ENCODE measurements at places on chromosomes 12 and 14.
A peak's percentile ranks its signal among the peaks of the same experiment; 100 is the strongest.

DNA sequence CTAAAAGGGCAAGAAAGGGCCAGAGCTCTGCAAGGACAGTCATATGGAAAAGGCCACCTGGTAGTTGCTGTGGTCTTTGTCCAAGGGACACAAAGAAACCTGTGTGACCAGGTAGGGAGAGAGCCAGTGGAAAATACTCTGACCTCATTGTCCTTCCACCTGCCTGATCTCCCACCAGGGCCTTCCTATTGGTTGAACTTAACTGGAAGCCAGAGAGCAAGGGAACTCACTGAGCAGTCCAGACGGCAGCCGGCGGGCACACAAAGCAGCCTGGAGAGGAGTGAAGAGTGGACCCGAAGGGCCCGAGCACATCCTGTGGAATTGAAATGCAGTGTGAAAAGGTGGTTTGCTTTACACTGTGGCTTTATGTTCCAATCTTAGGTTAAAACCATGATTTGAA lies 120.7 kb downstream of the SLC25A21 start:
- ATAC-seq = no peak

DNA sequence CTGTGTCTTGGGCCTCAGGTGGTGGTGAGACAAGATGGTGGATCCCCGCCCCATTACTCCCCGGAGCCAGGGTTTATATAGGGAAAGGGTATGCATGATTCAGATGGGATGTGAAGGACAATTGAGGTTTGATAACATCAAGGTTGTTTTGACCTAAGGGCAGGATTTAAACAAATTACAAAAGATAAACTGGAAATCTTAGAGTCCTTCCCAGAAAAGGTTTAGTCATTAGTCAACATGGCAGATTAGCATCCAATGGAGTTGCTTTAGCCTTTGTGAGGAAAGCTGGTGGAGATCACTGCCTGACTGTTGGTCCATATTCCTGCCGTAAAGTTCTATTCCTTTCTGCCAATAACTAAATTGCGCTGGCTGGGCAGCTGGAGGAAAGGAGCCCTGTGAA lies 15.6 kb upstream of the FRMD6 start:
- no peak for ATAC-seq

- no peak for ATAC-seq
Observed at GRCh38 chr12:69633061-69633460, 22.4 kb upstream of the LRRC10 start.

DNA sequence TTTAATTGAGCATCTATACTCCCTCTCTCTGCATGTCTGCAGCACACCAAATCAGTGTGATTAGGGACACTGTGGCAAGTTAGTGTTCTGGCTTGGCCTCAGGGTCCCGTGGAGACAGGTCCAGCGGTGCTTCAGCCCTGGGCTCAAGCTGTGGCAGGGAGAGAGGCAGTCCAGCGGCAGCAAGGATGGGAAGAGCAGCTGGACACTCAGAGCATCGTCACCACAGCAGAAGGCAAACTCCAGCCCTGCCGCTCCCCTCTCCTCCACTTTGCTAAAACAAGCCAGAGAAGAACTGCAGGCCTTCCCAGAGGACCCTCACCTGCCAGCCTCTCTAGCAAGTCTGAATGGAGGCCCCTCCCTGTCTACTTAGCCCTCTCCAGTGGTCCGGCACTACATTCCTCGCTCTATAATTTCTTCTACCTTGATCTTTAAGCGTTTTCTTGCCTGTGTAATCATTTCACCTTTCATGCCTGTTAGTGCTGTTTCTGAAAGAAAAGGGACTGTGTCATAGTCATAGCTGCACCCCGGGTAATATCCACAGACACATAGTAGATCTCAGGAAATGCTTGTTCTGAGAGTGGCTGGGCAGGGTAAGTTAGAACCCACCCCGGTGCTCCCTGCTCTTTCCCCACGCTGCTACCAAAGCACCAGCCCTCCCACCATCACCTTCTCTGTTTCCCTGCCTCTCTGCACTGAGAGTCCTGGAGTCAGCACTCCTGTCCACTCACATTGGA lies 22.1 kb downstream of the ZFP36L1 start:
- ATAC-seq = no peak

DNA sequence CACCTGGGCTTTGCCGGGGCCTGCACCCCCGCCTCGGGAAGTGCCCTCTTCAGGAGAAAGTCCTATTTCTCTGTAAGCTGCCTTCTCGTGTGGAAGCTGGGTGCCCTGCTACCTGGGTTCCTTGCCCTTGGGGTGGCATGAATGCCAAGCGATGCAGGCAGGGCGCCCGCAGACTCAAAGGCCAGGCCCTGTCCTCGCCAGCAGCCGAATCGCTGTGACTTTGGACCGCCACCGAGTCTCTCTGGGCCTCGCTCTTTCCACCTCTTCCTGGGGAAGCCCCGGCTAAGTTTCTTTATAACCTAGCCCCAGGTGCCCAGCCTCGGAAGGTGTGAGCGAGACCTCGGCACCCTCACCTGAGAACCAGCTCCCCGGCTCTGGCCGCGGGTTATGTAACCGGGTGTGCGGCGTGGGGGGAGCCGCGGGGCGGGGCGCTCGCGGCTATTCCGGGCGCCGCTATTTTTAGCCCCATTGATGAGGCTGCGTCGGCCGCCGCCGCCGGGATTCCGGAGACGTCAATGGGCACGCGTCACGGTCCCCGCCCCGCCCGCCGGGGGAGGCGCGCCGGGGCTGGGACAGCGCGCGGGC lies 14.6 kb upstream of the NR4A1 start:
- peak; percentile 64 for ATAC-seq
